ENCODE measurements at places on chromosomes 7 and 10. TPM values are rescaled to one million over a fixed set of nuclear protein-coding genes. Genes with fewer than 3 reads are reported as not detected.

GRCh38 chr7:100452513-100452912 is 11.5 kb downstream of the SPACDR start:
- ATAC-seq: no peak

- ATAC-seq: no peak
These were observed 1270.2 kb upstream of the SORCS1 start for GRCh38 chr10:108434559-108435252.

DNA sequence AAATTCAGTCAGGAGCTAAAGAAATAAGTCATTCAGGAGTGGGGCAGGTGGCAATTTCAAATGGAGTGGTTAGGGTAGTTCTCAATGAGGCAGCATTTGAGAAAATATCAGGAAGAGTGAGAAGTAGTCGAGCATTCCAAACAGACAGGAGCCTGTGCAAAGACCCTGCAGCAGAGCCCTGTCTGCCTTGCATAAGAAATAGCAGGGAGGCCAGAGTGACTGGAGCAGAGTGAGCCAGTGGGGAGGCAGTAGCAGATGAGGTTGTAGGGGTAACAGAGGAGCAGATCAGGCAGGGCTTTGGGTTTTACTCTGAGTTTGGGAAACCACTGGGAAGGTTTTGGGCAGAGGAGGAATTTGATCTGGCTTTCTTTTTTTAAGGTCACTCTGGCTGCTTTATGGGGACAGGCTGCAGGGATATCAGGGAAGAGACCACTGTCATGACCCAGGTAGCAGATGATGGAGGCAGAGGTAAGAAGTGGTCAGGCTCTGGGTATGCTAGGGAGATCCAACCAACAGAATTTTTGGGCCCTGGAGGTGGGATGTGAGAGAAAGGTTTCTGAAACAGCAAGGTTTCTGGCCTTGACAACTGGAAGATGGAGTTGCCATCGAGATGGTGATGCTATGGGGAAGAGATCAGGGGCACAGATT is 1.3 kb upstream of the BLVRA start:
- ATAC-seq: no peak

The CALHM3 gene
- total RNA-seq: not detected

The STMP1 gene
- total RNA-seq: 45.4 TPM

The EN2 gene
- total RNA-seq: not detected

GRCh38 chr10:14412624-14413023 is 81.9 kb upstream of the FRMD4A start:
- no peak for ATAC-seq

GRCh38 chr10:106765241-106765754 is 399.2 kb downstream of the SORCS1 start:
- ATAC-seq: no peak

DNA sequence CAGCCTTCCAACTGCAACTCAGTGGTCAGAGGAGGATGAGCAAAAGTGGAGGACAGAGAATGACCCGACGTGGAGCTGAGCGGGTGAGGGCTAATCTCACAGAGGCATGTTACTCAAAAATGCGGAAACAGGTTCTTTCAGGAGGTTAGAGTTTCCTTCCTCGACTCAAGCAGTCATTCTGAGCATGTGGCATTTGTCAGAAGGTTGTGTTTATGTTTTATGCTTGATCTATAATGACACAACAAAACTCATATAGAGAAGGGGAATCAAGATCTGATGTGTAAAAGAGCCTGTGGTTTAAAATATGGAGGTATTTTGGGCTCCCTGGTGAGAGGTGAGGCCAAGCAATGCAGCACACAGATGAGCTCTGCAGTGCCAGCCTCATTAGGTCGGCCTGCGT is 311.4 kb downstream of the ADARB2 start:
- ATAC-seq: no peak

The FAM25G gene
- total RNA-seq: 3.4 TPM

DNA sequence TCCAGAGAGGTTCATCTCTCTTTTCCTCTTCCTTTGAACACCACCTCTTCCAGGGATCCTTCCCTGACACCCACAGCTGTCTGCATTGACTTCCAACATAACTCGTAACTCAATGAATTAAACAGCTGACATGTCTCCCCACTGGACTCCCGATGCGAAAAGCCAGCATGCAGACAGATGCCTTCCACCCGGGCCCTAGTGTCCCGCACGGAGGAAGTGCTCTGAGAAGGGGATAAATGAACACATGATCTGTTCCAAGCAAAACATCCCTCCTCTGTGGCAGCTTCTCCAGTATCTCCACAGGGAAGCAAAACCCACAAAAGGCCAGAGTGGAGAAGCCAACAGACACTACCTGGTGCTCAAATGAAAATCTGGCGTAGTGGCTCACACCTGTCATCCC is 28.3 kb downstream of the OGDHL start:
- no peak for ATAC-seq

DNA sequence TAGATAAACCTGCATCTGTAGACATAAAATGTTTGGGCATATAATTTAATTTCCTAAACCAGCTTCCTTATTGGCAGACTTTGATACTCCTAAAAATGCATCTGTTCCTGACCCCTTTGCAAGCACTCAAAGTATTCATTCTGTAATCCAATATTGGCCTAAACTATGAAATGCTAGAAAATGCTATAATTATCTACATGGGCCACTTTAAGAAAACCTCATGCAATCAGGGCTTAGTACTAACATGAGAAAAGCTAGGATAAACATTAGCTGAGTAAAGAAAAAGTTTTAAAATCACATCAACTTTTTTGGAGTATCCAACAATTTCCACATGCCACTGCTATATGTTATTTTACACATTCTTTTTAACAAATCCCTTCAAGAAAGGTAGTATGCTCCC is 57.2 kb downstream of the PARD3 start:
- ATAC-seq: no peak

GRCh38 chr7:139990142-139990535 is 72.6 kb downstream of the PARP12 start:
- no peak for ATAC-seq

The EMX2 gene
- not detected for total RNA-seq

GRCh38 chr10:75399461-75400162 is 2.0 kb downstream of the ZNF503 start:
- peak; percentile 22 for ATAC-seq

DNA sequence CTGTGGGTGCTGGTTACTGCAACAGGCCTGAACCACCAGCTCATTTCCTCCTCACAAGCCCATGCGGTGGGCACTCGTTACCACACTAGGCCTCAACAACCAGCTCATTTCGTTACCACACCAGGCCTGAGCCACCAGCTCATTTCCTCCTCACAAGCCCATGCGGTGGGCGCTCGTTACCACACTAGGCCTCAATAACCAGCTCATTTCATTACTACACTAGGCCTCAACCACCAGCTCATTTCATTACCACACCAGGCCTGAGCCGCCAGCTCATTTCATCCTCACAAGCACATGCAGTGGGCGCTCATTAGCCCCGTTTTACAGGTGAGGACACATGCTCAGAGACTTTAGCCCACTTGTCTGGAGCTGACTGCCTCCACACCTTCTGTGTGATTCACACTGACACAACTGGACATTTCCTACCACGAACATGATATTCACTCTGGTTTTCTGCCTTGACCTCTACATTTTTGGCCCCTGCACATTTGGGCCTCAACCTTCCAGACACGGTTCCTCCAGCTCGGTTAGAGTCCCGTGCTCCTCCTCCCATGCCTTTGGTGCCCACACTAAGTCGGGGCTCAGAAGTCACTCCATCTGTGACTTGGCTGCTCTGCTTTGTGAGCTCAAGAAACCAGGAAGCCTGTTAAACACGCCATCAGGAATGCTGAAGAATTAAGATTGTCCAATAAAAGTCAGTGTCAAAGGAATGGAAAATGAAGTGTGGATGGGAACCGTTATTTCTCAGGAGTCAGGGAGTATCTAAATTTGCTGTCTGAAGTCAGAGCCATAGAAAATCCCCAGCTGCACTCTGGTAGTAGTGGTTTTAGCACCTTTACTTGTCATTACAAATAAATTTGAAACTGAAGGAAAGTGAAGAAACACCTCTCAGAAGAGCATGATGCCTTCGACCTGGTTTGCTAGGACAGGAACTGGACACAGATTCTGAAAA is 55.8 kb upstream of the LANCL2 start:
- peak; percentile 22 for ATAC-seq

DNA sequence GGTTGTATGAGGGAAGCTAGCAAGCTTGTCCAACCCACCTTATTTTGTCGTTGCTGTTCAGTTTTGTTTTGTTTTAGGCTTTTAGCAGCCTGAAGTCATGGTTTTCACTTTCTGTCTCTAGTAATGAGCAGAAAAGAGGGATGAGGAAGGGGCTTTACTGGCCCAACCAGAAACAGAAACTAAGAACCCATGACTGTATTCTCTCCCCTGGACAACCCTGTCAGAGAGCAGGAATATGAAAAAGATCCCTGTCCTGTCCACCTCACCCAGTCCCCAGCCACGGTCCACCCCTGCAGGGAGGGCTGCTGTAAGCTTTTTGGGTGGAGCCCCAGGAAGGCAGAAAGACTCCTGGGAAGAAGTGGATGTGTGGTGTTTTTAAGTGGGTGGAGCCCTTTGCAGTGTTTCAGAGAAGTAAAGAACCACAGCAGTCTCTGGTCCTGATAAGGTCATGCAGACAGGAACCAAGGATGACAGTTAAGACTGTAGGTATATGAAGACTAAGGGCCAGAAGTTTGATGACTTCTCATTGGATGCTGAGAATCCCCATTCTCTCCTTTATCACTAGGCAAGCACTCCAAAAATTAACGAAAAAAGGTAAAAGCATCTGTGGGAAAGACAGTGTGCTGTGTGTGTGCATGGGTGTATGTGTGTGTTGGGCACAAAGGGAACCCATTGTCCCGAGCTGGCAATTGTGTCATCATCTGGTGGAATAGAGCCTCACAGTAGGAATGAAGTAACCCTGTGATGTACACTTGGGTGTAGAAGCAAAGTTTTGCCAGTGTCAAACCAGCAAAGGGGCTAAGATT is 13.8 kb downstream of the MRPL32 start:
- no peak for ATAC-seq

DNA sequence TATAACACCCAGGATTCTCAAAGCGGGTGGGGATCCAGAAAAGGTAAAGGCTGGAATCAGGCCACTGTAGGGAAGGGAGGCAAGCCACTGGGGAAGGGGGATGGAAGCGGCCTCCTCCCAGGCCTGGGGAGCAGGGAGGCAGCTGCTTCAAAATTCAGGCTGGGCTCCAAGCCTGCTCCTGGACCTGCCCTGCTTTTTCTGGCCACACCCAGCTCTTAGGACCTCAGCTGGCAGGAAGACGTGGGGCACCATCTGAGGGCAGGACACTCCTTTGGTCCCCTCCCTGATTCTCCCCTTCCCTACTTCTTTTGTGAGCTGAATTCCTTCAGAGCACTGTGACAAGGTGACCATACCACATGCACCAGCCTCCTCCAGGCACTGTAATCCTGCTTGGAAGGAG is 4.6 kb upstream of the LBX1 start:
- no peak for ATAC-seq

DNA sequence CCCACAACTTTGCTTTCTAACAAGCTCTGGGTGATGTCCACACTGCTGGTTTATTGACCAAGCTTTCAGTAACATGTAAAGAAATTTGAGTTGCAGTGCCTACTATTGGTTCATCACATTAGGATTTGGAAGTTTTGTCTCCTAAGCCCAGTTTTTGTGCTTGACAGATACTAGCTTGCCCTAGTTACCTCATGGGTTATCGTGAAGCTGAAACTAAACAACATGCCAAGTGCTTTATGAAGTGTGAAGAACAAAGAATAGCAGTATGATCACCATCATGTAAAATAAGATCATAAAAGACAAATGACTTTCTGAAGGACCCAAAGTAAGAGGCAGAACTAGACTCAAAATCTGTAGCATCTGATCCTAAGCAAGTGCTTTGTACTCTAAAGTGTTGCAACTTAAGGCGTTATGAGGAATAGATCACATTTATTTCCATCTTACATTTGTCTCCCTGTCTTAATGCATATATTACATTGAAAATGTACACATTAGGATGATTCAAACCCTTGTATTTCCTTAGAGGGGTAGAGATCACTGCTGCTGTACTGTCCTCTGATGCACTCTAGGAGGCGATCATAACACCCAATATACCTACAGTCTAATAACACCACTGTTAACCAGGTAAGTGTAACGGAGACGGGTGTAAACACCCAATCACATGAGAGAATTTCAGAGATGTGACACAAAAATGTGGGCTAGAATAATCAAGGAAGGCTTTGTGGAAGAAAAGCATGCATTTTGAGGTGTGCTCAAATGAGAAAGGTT is 71.3 kb downstream of the NRCAM start:
- peak; percentile 51 for ATAC-seq

The MYL10 gene
- not detected for total RNA-seq
